ENCODE measurements at places on chromosomes 6 and 20. TPM values are rescaled to one million over a fixed set of nuclear protein-coding genes. Genes with fewer than 3 reads are reported as not detected.

Gene ZNF311
- 0.24 TPM for total RNA-seq

Gene CNPY3
- 26.5 TPM for total RNA-seq

Gene AIF1
- 27.3 TPM for total RNA-seq

Gene SLC32A1
- total RNA-seq = not detected

Gene BICRAL
- total RNA-seq = 14.1 TPM

Gene AKIRIN2
- 29.4 TPM for total RNA-seq

Gene TNXB
- total RNA-seq = 210 TPM

Gene SNHG17
- total RNA-seq = 5.3 TPM

Gene PKIB
- not detected for total RNA-seq

Gene CCR6
- 0.37 TPM for total RNA-seq

Gene NKAIN4
- not detected for total RNA-seq

Gene SLC39A7
- 70.0 TPM for total RNA-seq

Gene BPIFA1
- total RNA-seq = not detected

Gene SPATA25
- 1.4 TPM for total RNA-seq

Gene CDK19
- 5.7 TPM for total RNA-seq

Gene RFX6
- total RNA-seq = not detected
